Activated naive CD4-positive, alpha-beta T cell treated with Interleukin-2 at 50 U/mL for 16 hours (primary cell): ENCODE measurements at places on chromosomes 2 and 18.
A peak's percentile ranks its signal among the peaks of the same experiment; 100 is the strongest.

GRCh38 chr2:120421830-120422175, 75.9 kb downstream of the INHBB start:
- no peak for DNase-seq

DNA sequence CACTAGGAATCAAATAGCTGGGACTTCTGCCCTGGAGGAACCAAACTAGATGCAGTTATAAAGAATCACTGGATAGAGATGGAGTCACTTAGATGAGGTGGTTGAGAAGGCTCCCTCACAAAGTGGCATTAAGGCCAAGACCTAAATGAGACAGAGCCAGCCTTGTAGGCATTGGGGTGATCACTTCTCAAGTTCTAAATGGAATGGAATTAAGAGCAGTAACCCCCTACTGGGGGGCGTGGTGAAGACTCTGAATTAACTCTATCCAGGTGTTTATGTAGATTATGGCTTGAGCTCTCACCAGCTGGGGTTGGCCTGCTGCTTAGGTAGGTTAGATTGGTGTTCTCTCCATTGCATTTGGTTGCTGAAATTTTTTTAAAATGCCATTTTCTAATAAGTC, 71.3 kb downstream of the TTC27 start:
- DNase-seq = no peak

GRCh38 chr2:95296880-95297487, at the start of gene KCNIP3:
Gene KCNIP3, plus strand, starts transcription at chr2:95297347. Its CDS starts 92 bp downstream, at chr2:95297439.
- no peak for DNase-seq

DNA sequence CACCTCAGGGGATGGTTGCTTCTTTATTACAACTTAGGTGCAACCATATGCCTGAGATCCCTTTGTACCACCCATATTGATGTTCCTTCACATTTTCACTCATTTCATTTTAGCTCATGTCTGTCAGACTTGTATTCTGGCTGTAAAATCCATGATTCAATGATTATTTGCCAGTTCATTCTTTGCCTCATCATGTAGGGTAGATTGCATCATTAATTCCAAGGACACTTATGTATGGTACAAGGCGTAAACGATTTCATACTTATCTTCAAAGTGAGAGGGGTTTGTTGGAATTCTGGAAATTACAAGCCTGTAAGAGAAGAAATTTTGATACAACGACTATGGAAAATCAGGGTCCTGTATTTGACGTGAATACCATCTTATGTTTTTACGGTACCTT, 685.0 kb upstream of the FANCL start:
- no peak for DNase-seq

DNA sequence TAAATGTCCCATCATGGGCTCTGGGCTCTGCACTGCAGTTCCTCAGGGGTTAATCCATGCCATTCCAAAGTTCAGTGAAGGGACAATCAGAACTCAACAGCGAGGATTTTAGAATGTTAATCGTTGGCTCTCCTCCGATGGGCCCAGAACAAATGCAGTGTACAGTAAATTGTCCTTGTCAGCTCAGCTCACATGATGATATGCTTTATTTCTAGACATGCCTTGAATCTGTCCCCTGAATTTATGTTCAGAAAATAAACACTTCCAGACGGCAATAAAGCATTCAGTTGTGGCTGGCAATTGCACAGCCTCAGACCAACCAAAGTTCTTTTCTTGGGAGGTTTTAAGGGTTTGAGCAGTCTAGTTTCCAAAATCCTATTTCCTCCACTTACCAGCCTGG, 981.2 kb downstream of the BCL11A start:
- DNase-seq = no peak

GRCh38 chr2:171104379-171104778, 56.3 kb downstream of the TLK1 start:
- DNase-seq = no peak

- no peak for DNase-seq
These were observed 414.8 kb downstream of the HRH4 start for GRCh38 chr18:24875286-24875685.

DNA sequence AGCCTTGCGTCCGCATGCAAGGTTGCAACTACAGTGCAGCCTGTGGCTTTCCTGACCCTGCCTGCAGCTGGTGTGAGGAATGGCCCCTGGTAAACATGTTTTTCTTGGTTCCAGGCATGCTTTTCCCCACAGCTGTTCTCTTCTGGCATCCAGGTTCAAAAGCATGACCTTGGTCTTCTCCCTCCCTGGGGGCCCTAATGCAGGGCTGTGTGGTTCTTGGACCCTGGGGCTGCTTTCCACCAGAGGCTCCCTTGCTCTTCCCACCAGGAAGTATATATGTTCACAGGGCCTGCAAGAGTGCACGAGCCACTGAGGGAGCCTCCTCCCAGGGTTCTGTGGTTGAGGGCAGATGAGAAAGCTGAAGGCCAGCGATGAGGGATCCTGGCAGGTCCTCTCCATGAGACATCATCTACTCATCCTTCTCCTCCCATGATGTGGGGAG, 125.9 kb downstream of the BCL2L11 start:
- DNase-seq = no peak

- DNase-seq = no peak
These were observed 130.6 kb downstream of the LNPK start for GRCh38 chr2:175871331-175872004.

GRCh38 chr2:143083636-143084035, 45.6 kb upstream of the ARHGAP15 start:
- DNase-seq = no peak

GRCh38 chr2:88855620-88856408, 164.3 kb downstream of the RPIA start:
- DNase-seq = no peak

DNA sequence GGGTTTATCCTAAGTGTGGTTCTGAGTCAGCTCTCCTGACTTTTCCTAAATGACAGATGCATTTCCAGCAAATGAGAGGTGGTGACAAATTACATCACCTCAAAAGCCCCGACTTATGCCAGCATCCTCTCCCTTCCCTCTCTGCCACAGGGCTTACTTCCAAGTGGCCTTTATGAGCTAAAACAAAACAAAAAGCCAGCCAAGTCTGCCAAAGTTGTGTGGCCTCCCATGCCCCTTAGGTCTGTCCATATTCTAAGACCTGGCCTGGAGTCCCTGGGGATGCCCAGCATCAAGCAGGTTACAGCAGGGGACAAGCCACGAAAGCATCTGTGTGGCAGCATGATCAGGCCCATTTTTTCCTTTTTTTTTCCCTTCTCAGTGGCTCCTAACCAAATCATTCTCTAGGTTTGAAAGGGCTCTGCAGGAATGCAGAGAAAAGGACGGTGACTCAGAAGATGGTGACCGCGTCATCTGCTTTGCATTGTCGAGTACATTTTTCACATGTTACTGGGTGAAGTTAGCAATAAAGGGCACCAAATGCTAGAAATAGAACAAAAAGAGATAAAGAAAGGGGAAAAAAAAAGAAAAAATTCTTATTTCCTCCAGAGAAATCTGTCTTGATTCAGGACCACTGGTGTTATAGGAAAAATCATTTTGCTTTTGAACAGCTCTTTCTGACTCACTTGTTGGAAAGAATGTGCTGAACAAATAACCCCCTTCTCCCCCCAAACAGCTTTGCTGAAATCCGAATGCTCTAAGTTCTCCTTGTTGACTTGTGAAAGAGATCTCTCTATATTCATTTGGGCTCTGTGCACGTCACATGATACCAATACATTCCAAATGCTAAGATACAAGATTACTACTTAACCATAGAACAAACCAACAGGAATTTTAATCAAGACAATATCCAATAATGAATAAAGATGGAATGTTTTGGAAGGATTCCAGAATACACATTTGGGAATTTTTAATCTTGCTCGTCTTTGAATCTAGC, 178.7 kb downstream of the EN1 start:
- no peak for DNase-seq

GRCh38 chr18:76459687-76460350, 35.2 kb downstream of the ZNF516 start:
- DNase-seq = no peak

GRCh38 chr18:8742387-8743361, 37.3 kb downstream of the MTCL1 start:
- no peak for DNase-seq

DNA sequence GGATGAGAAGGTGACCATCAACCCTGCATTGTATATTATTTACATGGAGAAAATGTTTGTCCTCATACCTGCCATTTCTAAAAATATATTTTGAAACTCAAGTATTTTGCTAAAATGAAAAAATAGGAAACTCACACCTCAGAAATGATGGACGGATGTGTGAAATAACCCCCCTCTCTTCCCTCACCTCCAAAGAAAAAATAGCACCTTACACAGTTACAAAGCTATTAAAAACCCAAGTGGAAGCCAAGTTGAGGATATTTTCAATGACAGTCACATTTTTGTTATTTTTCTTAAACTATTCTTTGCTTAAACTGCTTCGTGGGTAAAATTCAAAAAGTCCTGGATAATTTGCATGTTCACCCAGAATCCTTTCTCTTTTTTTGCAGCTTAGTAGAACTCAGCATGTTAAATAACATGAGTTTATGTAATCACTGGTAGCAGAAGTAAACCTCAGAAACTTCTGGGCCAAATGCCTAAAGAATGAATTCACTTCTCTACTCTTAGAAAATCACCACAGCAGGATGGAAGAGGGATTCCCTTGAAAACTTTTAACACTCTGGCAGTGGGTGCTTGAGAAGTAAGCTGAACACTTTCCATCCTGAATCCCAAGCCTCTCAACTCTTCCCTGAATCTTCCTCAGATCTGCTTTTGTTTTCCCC, 768 bp downstream of the DSC1 start:
- no peak for DNase-seq

GRCh38 chr2:32931945-32932709, 14.6 kb upstream of the LTBP1 start:
- DNase-seq = no peak

DNA sequence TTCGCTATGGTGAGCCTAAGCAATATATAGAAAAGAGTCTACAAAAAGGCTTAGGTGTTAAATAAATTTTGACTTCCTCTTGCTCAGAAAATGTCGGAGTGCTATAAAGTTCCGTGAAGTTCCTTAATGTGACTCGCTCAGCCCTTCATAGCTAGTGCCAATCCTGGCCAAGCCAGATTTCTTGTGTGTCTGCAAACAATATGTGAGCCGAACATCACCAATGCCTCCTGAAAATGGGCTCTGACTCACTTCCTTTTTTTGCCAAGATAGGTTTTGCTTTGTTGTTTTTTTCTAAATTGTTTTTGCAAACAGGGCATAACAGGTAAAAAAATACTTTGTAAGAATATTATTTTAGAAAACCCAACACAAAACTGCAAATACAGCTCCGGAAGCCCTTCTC, 26.1 kb downstream of the CDC42EP3 start:
- no peak for DNase-seq

- DNase-seq = peak; percentile 37
These were observed 866 bp downstream of the CRIM1 start for GRCh38 chr2:36356298-36356989.

DNA sequence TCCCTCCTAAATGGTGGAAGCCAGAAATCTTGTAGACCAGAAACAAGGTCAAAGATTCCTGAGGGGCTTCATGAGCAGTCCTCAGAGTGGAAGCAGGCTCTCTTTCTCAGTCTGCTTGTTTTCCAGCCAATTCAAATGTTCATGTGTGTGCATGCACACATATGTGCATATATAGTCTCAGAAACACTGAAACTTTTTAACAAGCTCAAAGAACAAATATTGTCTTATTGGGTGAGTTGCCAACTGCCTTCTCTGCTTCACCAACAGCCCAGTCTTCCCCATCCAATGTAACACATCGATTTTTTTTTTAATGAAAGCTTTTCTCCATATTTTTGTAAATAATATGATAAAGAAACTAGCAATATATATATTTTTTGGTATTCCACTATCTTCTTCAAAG, 3.7 kb downstream of the CACNB4 start:
- DNase-seq = no peak

- DNase-seq = no peak
These were observed 42.1 kb upstream of the GPR39 start for GRCh38 chr2:132374551-132374950.

DNA sequence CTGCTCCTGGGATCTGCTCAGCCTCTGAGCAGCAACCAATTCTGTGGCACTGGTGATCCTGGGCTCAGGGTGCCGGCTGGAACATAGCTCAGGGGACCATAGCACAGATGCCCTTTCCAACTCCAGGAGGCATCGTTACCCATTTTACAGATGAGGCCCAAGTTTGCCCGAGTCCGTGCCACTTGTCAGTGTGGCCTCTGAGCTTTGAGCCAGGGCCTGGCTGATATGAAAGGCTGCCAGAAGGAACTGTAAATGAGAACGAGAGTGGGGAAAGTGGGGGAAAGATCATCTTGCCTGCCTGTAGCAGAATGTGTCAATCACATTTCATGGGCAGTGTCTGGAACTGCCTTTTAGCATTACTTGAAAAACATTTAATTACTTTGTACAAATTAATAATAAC, 23.3 kb upstream of the FOSL2 start:
- no peak for DNase-seq

DNA sequence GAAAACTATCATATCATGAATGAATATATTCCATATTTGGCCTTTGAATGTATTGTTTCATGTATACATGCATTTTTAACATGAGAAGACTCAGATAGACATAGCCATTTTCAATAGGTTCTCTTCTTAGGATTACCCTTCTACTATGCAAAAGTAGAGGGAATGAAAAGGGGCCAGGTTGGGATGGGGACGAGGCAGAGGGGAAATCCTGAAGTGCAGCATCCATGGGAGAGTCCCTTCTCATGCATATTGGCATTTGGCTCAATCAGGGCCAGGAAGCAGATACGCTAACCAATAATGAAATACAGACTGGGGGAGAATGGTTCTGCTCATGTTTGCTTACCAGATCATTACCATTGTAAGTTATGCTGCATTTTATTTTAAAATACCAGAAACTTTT, 475.8 kb downstream of the STK39 start:
- DNase-seq = no peak

- DNase-seq = no peak
These were observed 90.7 kb downstream of the NRP2 start for GRCh38 chr2:205772983-205773382.

- DNase-seq = no peak
These were observed 48.0 kb upstream of the TLK1 start for GRCh38 chr2:171208657-171209056.

GRCh38 chr18:46356278-46357033, 252.3 kb downstream of the HAUS1 start:
- DNase-seq = no peak

- no peak for DNase-seq
These were observed 306.1 kb downstream of the ZEB2 start for GRCh38 chr2:144213797-144214196.

DNA sequence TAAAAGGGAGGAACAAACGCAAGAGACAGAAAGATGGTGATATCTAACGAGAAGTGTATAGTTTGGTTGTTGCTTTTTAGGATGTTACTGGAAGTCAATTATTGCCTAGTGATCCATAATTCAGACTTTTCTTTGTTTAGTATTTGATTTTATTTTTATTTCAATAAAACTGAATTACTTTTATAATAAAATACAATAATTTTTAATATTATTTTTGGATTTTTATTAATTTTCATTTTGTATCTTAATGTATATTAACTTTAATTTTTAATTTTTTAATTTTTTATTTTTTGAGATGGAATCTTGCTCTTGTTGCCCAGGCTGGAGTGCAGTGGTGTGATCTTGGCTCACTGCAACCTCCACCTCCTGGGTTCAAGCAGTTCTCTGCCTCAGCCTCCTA, 55.6 kb downstream of the MTA3 start:
- DNase-seq = no peak

- DNase-seq = no peak
These were observed 107.9 kb downstream of the MAP4K4 start for GRCh38 chr2:101805152-101806088.

- no peak for DNase-seq
These were observed 399.3 kb downstream of the LRATD1 start for GRCh38 chr2:15031745-15032240.
